Activated T-cell treated with anti-CD3 and anti-CD28 coated beads, Interleukin-2, amount 50 U/mL, for 48 hours (primary cell): ENCODE measurements at places on chromosomes 3 and 15.

- no peak for DNase-seq
These were observed 85.6 kb downstream of the OSBPL10 start for GRCh38 chr3:31895471-31895870.

DNA sequence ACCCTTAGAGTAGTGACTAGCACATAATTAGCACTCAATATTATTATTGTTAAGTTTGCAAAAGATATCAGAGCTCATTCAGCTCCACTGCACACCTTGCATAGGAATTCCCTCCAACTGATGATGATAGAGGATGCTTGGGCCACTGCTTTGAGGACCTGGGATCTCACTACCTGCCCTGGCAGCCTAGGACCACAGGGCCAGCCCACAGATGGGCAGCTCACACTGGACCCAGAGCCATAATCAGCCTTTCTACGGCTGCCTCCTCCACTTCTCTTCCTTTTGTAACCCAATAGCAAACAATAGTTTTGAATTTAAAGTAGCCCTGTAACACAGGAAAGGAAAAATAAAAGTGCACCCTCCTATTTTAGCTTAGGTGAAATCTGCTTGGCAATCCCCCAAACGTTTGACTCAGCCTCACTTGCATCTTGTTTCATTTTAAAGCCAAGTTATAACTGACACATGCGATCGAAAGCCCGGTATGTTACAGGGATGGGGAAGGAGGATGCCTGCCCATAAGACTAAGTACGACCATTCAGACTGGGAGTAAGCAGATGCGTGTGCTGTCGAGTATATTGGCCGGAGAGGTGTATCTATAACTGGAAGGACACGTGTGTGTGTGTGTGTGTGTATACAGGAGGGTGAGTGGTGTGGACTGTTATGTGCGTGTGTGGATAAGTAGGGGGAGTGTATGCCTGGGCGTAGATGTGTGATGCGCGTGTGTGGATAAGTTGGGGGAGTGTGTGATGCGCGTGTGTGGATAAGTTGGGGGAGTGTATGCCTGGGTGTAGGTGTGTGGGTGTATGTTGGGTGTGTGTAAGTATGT lies 65.9 kb downstream of the CPN2 start:
- DNase-seq: no peak

DNA sequence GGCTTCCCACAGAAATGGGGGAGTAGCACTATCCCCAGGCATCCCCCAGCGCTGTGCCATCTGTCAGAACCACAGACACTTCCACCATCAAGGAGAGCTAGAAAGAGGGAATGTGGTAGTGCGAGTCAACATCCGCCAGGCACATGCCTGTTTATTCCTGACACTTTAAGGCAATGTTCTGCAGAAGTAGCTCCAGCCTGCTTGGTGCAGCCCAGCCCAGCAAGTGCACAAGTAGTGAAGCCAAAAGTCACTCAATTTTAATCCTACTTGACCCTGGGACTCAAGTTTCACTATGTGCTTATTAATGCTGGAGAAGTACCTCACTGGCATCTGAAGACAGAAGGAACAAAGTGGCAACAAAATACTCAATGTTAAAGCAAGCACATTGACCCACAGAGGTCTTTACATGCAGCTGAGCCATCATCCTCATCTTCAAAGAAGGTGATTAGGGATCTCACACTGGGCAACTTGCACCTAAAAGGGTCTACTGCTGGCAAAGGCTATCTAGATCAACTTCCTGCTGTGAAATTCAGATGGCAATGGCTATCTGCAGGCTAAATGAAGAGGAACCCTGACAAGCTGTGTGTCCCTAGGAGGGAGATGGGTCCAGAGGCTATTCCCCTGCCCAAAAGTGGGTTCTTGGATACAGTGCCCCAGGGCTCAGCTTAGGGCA lies 61.4 kb upstream of the CLDN18 start:
- DNase-seq: no peak

- DNase-seq: no peak
These were observed 267.7 kb downstream of the PLOD2 start for GRCh38 chr3:145893331-145893730.

DNA sequence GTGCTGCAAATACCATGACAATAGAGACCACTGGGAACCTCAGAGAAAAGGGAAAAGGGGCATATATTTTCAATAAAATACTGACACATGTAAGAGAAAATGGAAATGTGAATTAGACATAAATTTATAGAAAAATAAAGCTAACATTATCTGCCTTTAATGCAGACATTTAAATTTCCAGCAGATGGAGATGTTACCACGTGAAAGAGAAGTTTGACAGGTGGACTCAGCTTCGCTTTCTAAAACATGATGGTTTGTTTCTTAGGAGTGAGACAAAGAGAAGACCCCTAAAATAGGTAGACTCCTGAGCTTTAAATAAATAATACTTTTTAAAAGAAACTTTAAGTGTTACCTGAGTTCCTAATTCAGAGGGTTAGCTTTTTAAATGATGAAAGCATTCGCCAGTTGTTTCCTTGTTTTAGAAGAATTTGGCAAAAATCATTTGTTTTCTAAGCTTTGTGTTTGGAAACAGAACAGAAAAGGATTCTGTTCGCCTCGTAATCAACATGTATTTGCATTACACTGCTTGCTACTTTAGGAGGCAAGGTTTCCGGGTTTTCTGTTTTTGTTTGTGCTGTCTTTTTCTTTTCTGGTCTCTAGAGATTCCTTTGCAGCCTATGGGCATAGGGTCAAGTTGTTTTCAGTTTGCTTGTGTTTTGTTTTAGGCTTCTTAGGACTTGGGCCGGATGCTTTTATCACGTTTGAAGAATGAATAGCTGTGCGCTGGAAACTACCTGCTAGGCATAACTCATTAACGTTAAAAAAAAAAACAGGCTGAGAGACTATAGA lies 271.4 kb downstream of the THSD4 start:
- no peak for DNase-seq

- no peak for DNase-seq
These were observed 474.2 kb upstream of the ZNF385D start for GRCh38 chr3:22225161-22225560.

DNA sequence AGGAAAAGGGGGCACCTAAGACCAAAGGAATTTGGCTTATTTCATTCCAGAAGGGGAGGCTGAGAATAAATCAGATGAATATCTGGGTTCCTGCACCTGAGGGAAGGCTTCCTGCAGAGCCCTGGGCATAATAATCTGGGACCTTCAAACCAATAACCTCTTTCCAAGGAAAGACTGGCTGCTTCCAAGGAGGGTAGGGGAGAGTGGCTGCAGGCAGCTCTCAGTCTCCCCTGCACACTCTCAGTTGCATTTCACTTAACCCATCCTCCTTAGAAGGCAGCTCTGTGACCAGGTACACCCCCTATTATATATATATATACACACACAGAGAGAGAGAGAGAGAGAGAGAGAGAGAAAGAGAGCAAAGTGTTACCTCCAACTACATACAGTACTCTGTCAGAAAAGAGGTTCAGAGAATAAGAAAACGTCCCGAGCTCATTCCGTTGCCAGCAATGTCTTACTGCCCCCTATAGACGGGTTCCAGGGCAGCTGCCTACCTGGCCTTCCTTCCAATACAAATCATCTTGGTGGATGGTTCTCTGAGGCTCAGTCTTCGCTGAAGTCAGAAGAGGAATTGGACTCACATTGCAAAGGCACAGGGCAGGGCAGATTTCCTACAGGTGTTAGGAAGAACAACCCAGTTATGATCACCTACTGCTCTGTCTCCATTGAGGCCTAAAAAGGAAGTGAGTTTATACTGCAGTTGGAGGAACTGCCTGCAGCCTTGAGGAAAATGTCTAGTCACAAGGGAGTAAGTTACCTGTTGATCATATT lies 26.1 kb downstream of the CAPN3 start:
- DNase-seq: peak; percentile 40

- DNase-seq: no peak
These were observed 3.6 kb upstream of the GK5 start for GRCh38 chr3:142228964-142229363.
